ENCODE measurements at places on chromosomes 7 and 10. TPM values are rescaled to one million over a fixed set of nuclear protein-coding genes. Genes with fewer than 3 reads are reported as not detected.

DNA sequence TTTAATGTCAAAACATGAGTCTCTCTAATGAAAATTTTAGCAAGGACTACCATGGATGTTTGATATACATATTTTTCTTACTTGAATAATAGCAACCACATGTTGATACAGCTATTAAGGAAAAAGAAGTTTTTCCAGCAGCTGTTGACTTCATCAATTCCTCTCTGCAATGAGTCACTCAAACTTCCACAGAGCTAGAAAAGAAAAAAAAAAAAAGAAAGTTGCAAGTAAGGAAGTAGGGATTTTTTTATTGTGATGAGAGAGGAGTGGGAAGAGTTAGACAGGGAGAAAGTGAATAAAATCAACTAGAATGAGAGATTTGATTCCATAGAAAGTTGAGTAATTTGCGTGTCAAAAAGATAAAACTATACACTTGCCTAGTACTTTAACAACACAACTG, 46.2 kb downstream of the CAV1 start:
- DNase-seq, result peak; percentile 50

GRCh38 chr7:129271500-129272355, 46.9 kb downstream of the AHCYL2 start:
- peak; percentile 23 for DNase-seq

DNA sequence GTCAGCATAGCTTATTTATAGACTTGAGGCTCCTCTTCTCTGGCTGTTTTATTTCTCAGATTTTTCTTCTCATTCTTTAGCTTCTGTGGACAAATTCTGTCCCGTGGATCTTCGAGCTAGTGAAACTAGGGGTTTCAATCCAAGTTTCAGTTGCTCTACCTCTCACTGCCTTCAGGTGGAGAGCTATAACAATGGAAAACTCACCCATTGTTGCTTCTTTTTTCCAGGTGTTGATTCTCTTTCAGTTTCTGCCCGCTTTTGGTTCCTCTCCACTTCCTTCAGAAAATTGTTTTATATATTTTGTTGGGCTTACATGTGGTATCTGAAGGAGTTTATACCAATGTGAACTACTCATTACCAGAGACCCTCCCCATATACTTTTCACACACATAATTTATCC, 266.1 kb downstream of the TCF7L2 start:
- peak; percentile 13 for DNase-seq

DNA sequence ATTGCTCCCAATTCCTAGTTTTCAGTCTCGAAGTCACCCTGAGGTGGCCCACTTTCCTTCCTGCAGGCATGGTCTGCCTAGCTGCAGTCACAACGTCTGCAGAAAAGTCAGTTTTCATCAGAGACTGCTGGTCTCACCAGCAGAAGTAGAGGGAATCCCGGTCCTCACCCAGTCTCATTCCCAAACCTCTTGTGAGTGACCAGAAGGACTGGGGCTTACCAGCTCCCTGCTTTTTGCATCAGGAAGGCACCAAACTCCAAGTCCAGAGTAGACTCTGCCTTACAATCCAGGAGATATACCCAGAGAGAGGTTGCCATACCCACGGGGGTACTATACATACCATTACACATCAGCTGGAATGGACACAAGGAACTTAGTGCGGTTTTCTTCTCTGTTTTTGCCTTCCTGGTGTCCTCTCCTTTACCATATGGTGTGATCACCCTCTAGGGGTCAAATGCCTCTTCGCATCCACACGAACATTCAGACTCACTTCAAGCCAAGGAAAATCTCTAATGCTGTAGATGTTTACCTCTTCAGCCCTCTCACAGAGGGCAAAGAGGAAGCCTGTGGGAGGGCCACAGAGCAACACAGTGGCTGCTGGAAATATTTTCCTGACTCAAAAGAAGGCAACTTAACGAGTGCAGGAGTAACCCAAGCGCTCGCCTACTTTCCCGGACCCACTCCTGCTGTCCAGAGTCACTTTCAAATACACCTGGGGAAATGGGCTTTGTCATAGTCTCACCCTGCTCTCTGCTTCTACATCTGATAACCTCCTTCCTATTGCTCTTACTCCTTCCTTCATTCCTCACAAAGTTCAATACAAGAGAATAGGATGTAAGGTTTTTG, 220.9 kb downstream of the C7orf25 start:
- DNase-seq, result peak; percentile 84

GRCh38 chr7:143408686-143409561, at the start of gene EPHA1:
TSS of gene EPHA1 (minus strand) at chr7:143408856. CDS start at chr7:143408805, 51 bp downstream.
- DNase-seq, result peak; percentile 56

GRCh38 chr10:71887743-71888142, 36.7 kb upstream of the PSAP start:
- no peak for DNase-seq

GRCh38 chr10:99329554-99330346, 594 bp downstream of the CNNM1 start:
- DNase-seq, result peak; percentile 12

DNA sequence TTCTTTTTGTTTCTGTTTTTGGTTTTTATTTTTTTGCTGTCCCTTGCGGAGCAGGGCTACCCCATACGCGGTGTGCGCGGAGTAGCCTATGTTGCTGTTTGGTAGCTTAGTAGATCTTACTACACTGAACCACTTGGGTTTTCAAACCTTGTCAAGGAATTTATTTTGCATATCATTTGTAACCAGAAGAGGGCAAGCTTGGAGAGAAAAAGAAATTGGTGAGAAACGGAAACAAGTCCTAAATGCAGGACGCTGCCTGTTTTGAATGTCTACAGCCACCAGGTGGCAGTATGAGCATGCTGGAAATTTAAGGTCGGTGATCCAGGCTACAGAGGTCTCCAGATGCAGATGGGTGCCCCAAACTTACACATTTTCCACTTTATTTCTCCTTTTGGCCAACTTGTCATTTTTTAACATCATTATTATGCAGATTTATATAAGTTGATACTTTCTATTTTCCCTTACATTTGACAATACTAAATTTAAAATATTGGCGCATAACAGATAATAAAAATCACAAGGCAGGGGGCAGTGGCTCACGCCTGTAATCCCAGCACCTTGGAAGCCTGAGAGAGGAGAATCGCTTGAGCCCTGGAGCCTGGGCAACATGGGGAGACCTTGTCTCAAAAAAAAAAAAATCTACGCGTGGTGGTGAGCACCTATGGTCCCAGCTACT, 15.3 kb upstream of the TRA2A start:
- DNase-seq, result peak; percentile 96

DNA sequence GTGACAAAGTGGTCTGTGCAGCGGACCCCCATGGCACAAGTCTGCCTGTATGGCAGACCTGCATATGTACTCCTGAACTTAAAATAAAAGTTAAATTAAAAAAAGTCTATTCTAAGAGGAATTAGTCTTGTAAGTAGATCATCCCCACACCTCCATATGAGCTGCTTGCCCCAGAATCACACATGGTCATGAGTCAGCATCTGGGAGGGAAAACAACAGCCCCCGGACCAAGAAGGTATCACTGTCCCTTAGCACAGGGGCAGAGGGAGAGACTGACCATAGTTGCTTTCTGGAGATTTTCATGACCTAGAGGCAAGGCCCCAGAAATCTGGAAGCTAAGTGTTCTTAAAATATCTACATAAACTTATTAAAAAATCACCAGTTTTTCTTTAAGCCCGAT, 86.6 kb upstream of the PDK4 start:
- no peak for DNase-seq

DNA sequence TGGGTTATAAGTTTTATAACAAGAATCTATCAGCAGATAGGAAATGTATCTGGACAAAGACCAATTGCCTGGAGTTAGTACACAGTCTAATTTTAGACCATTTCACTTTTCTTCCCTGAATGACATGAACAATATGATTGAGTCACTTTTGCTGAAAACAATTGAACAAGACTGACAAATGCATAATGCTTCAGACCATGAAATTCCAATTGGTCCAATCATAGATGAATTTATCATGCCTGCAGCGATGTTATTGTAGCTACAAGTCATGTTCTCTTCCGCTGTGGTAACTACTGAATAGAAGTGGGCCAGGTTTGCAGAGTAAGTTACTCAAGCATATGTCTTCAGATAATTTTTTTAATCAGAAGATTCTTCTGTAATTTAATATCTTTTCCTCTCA, 73.4 kb downstream of the VSTM2A start:
- DNase-seq, result no peak

DNA sequence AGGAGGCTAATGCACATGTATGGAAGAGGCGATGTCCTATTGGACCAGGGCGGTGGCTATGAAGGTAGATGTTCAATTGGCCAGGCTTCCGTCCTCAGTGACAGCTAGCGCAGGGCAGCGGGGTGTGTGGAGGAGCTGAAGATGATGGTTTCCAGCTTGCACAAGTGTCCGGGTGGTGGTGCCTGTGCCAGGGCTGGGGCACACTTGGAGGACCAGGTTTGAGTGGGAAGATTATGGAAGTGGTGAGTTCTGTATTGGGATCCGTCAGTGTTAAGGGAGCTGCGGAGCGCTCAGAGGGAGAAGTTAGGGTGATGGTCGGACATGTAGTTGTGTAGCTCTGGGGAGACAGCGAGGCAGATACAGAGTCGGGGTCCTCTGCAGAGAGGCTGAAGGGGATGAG, 8.5 kb upstream of the TBL2 start:
- no peak for DNase-seq

DNA sequence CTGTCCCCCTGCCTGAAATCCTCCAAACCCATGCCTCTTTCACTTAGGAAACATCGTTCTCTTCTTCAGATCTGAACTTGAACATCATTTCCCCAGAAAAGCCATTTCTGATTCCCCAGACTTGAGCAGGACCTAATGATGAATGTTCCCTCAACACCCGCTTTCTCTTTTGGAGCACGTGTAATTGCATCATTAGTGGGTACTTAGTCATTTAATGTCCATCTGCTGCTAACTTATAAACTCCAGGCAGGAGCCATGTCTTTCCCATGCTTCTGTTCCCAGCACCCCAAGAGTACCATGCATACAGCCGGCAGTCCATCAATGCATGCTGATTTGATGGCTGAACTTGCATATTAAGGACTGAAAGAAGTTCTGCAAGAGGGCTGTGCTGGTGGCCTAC, 36.5 kb upstream of the ECHDC3 start:
- no peak for DNase-seq

DNA sequence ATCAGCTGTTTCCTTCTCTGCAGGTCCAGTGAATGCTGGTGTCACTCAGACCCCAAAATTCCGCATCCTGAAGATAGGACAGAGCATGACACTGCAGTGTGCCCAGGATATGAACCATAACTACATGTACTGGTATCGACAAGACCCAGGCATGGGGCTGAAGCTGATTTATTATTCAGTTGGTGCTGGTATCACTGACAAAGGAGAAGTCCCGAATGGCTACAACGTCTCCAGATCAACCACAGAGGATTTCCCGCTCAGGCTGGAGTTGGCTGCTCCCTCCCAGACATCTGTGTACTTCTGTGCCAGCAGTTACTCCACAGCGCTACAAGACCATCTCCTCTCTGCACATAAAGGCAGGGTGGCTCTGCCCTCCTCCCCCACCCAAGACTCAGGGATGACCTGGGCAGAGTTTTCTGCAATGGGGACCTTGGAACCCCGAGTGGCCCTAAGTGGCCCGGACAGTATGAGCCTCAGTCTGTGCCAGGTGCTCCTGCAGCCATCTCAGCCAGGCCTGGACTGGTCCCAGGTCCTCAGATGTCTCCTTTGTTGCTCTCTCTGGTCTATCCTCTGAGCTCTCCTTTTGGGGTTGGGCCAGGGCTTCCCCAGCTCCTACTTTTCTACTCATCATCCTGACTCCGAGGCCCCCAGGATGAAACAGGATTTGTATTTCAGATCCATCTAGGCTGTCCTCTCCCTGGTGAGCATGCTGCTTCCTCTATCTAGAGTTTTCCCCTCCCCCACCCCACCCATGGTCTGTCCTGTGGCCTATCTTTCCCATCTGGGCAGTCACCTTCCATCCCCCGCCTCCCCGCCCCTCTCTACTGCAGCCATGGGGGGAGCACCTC, 212.1 kb upstream of the PRSS58 start:
- DNase-seq, result no peak

DNA sequence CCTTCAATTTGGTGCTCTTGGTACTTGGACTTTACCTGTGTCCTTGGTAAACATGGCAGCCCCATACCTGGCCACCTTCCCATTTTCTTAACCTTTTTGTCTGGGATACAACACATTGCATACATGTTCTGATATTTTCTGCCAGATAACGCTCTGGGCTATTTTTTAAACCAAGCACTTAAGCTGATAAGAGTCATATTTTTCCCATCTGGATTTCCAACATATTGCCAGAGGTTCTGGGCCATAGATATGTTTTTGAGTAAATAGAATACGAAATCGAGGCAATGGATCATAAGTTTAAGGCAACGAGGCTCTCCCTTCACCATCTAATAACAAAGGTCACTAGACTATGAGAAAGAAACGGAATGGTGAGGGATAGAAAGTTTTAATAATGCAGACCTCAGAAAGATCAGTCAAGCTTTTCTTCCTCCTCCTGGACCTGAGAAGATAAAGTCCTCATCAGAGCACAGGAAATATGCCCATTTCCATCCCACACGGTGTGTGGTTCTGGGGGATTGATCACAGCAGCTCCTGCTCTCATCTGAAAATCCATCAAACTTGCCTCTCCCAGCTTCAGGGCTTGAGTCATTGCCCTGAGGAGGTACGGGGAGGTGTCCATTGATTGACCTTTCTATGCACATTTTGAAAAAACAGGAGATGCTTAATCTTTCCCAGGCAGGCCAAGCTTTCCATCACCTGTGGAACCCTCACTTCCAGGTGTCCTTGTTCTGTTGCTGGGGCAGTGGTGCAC, 257.2 kb downstream of the GFRA1 start:
- DNase-seq, result no peak

GRCh38 chr10:13233358-13233757, 816 bp downstream of the UCMA start:
- DNase-seq, result no peak

DNA sequence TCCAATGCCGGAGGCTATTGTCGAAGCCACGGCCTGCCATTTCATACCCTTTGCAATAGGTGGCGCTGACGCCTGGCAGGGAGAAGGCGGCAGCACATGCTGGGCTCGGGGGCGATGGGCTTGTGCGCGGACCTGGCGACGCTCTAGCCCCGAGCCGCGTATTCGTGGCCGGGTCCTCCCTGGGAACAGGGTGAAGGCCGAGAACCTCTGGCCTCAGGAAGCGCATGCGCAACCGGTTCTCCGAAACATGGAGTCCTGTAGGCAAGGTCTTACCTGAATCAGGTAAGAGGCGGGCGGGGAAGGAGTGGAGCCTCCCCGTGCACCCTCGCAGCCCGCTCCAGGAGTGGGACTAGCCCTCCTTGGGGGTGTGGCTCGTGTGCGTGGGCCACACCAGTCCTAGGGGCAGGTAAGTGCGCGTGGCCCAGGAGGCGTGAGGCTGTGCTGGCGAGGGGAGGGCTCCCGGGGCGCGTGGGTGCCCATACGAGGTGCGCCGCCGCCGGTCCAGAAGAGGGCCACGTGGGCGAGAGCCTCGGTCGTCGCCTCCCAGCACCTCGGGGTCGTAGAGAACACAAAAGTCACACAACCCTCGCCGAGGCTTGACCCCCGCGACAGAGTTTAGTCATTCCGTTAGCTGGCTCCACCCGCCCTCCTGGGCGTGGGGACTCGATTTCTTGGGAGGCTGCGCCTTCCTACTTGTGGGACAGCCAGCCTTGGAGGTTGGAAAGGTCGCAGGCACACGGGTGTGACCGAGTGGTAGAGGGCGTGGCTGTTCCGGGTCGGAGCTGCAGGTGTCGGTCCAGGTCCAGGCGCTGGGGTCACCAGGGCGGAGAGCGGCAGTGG, 5.6 kb upstream of the MEST start:
- peak; percentile 76 for DNase-seq

GRCh38 chr10:12470719-12471118, 121.4 kb downstream of the CAMK1D start:
- DNase-seq, result no peak

Gene ATRNL1
- total RNA-seq, result 11.7 TPM

Gene TNKS2
- 82.0 TPM for total RNA-seq

Gene AGMO
- total RNA-seq, result 0.41 TPM

Gene ANK3
- total RNA-seq, result 148 TPM

Gene ERLIN1
- 35.8 TPM for total RNA-seq

Gene GIMAP4
- 42.2 TPM for total RNA-seq

Gene ZNF853
- total RNA-seq, result 26.1 TPM
